CD4-positive, alpha-beta T cell treated with Interleukin-15 for 1 hour (primary cell): ENCODE measurements at places on chromosomes 7 and 10.

DNA sequence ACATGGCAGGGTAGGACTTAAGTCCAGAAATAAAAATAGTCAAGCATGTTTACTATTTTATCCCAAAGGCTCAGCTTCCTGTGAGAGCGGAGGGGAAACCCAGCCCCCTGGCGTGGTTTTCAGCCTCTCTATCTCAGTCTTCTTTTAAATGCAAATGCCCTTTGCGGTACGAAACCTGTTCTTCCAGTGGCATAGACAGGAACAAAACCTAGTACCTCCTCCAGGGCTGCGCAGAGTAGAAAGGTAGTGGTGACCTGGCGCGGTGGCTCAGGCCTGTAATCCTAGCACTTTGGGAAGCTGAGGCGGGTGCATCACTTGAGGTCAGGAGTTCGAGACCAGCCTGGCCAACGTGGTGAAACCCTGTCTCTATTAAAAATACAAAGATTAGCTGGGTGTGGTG is 181.3 kb upstream of the FOXK1 start:
- DNase-seq, result no peak

DNA sequence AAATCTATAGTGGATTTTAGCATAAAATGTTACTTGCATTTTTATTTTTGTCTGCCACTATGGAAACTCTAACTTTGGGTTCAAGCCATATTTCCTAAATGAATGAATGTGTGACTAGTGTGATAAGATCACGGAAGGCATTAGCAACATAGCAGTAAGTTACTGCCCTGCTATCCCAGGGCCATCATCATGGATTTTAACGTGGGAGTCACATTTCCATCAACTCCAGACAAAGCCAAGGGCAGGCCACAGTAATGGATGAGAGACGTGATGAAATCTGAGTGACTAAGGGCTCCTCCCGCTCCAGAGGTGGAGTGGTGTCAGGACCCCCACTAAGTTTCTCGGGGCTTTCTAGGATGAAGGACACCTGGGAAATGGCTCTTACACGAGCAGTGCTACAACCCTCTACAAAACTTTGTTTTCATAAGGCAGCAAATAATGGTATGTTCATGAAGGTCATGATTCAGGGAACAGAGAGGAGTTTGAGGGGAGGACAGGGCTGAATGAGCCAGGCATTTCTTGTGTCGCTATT is 34.3 kb downstream of the C10orf120 start:
- DNase-seq, result no peak

DNA sequence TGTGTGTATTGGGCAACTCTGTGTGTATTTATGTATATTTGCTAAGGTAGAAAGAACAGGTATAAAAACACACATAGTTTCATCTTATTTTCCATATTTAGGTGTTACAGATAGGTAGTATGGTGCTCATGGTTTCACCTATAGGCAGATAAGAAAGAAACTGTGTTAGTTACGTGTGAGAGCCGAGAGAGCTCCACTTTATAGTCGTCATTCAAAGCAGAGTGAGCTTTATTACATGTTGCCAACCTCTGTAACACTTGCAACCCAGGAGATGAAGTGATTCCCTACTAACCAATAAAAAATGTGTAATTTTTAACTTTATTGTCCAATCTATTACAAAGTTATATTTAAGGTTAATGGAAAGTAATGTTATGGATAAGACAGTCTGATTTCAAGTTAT is 121.3 kb downstream of the AGMO start:
- DNase-seq, result no peak

GRCh38 chr10:119238577-119238976 is 31.2 kb downstream of the GRK5 start:
- no peak for DNase-seq

GRCh38 chr10:130656582-130657133 is 520.5 kb downstream of the GLRX3 start:
- no peak for DNase-seq

DNA sequence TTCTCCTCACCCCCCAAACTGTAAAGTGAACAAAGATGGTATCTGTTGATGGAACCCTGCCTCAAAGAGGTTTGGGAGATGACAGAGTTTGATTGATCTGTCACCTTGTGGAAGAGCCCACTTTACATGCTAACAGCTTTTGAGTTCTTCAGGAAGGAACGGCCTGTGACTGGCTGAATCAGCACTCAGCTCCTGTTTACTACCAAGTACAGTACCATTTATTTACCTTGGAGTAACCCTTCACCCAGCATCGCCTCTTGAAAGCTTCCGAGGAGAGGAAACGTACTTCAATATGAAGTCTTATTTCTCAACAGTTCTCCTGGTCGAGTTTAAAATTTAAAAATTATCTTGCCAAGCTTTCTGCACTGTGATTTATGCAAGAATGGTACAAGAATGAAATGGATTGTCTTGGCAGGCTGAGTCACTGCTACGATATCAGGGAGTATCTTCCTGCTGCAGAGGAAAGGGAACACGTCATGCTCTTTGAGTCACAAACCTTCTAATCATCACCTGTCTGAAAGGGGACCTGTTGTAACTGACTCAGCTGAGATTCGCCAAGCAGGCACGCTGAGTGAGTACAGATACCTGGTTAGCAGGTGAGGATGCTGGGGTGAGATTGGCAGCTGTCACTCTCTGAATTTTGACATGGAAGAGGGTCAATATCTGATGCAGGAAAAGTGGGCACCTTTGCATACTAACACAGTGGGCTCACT is 30.1 kb downstream of the KLF6 start:
- DNase-seq, result no peak

DNA sequence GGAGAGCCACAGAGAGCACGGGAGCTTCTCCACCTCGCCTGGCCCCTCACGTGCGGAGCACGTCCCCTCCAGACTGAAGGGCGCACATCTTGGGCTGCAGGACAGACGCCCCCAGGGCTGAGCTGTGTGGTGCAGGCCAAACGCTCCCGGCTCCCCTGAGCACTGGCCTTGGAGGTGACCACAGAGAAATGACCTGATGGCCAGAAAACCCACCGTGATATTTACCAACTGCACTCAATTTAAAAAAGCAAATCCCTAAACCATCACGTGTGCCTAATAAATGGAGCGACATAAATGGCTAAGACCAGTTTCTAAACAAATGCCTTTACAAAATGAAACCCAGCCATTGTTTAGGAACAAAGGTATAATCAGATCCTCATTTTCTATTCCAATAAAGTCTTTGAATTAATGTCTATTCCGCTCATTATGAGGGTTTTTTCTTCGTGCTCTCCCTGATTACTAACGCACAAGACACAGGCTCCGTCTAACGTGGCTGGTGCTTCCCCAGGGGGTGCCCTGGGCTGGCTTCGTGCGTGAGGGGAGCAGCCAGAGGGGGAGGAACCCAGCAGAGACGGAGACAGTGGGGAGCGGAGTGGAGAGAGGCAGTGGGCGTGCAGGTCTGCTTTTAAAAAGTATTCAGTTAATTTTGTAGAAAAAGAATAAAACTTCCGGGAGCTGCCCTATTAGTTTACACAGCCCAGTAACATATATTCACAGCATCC is 190.3 kb downstream of the DNAJB6 start:
- DNase-seq, result no peak

- no peak for DNase-seq
Observed at GRCh38 chr7:159125104-159125954, 19.3 kb downstream of the VIPR2 start.

DNA sequence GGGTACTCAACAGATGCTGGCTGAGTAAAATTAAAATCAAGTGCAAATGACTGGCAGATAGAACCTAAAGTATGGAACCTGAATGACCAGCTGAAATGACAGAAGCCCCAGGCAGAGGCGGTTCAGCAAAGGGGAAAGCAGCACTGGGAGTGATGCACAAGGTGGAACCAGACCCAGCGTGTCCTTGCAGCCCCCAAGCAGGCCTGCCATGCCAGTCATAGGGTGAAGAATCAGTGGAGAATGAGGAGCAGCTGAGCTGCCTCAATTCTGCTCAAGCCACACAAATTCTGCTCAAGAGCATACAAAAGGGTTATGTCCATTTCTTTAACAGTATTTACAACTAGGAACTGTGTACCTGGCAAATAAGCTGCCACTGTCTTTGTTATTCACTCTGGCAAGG is 8.7 kb downstream of the ACTR1A start:
- no peak for DNase-seq

DNA sequence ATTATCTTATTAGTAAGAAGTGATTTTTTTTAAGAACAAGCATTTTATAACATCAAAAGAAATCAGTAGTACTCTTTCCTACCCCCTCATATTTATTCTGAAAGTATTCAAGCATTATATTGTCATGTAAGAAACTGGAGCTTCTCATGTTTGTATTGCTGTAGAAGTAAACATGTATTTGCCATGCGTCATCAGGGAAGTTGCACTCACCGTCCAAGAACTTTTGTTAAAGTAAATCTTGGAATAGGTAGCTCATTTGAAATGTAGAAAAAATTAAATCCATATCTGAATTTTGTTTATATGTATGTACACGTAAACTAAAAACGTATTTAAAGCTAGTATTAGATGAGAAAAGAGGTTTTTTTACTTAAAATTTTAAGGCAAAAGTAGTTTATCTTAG is 96.8 kb downstream of the PTEN start:
- no peak for DNase-seq

- no peak for DNase-seq
Observed at GRCh38 chr7:137848095-137848494, 1.3 kb upstream of the DGKI start.

DNA sequence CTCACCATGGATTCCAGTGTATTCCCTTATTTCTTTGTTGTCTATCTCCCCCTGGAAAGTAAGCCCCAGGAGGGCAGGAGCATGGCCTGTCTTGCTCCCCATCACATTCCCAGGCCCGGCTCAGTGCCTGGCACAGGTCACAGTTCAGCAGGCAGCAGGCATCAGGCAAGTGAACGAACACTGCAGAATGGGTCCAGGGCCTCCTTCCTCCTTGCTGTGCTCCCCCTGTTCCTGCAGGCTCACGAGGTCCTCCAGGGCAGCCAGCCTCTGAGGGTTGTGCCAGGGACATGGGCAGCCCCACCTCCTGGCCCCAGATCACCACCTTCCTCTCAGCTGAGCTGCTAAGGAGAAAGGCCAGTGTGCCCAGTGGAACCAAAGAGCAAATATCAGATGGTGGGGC is 41.8 kb downstream of the PDLIM1 start:
- no peak for DNase-seq

GRCh38 chr10:98458809-98459784 is 12.4 kb upstream of the HPS1 start:
- no peak for DNase-seq

DNA sequence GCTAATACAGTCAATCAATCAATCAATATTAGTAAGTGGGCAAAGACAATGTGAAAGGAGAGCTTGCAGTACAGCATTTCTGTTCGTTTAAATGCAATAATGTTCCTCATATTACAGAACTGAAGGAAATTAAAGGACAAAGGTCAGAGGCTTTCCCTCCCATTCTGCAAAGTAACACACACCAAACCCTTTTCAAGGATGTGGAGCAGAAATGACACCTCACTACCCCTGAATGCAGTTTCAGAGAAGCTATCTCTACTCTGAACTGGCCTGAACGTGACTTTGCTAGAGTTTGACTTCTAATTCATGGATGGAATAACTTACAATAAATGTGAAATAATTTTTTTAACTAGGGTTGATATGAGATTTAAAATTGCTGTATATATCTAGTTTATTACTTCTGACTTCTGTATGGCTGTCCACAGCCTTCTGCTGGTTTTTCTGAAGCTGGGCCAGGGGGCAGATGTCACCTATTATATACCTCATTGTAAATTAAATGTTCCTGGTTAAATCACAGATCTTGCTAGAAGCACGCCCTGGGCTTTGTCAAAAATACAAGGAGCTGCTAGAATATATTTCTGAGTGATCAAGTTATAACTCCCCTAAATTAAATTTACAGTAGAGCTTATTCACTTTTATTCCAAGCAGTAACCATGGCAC is 156.9 kb upstream of the C7orf33 start:
- no peak for DNase-seq

GRCh38 chr10:95435548-95436279 is 125.5 kb downstream of the SORBS1 start:
- no peak for DNase-seq

DNA sequence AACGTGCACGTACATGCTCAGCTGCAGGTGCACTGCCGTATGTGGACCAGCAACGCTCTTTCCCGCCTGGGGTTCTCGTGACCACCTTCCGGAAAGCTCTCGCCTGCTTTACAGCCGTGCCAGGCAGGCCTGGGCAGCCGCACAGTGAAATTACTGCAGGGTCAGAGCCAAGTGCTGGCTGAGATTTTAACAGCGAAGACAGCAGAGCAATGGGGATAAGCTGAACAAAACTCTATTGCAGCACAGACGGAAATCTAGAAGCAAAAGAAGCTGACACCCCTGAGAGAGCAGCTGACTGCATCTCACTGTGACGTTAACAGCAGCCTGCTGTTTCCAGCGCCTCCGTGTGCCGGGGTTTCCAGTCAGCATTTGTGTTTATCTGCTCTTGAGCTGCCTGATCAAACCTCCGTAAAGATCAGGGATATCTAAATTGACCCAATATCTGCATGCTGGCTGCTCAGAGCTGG is 179.0 kb downstream of the DIP2C start:
- DNase-seq, result no peak

- DNase-seq, result no peak
Observed at GRCh38 chr10:94223702-94224370, 138.9 kb downstream of the NOC3L start.

DNA sequence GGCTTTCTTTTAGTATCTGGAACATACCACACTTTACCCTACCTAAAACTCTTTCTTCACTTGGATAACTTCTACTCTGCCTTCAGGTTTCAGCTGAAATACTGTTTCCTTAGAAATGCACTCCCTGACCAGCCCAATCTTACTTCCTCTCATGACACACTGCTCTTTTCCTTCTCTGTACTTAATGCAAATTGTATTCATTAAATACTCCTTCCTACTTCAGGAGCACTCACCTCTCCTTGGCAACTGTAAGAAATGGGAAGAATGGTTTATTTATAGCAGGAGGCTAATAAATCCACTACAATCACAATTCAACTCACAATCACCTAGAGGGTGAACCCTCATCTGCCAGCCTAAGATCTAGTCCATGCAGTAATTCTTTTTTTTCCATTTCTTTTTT is 15.2 kb downstream of the ZCWPW1 start:
- no peak for DNase-seq

GRCh38 chr7:82530361-82530760 is 86.8 kb upstream of the CACNA2D1 start:
- no peak for DNase-seq

- DNase-seq, result no peak
Observed at GRCh38 chr10:17644485-17644943, 563 bp downstream of the STAM start.

DNA sequence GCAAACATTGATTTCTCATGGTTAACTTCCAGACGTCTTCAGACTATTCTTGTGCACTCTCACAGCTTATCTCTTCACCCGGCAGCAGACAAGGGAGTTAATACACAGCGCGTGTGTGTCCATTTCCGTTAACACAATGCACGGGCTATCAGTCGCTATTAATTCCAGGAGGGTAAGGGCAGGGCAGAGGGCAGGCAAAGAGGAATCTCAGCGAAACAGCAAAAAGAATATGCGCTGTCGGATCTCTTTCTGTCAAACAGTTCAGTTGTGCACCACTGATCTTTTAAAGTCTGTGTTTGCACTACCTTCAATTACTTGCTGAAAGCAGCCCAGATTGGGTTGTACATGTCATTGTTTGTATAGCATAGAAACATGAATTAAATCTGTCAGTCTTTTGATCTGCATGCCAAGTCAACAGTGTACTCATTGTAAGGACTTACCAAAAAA is 41.1 kb upstream of the CABCOCO1 start:
- no peak for DNase-seq
